ENCODE measurements at places on chromosomes 2 and 18. TPM values are rescaled to one million over a fixed set of nuclear protein-coding genes. Genes with fewer than 3 reads are reported as not detected.

The TNS1 gene
- not detected for total RNA-seq

The TUBA3E gene
- total RNA-seq: not detected

The PMS1 gene
- total RNA-seq: 25.2 TPM

The NYAP2 gene
- not detected for total RNA-seq

The KCNE4 gene
- not detected for total RNA-seq

The C1QL2 gene
- total RNA-seq: not detected

DNA sequence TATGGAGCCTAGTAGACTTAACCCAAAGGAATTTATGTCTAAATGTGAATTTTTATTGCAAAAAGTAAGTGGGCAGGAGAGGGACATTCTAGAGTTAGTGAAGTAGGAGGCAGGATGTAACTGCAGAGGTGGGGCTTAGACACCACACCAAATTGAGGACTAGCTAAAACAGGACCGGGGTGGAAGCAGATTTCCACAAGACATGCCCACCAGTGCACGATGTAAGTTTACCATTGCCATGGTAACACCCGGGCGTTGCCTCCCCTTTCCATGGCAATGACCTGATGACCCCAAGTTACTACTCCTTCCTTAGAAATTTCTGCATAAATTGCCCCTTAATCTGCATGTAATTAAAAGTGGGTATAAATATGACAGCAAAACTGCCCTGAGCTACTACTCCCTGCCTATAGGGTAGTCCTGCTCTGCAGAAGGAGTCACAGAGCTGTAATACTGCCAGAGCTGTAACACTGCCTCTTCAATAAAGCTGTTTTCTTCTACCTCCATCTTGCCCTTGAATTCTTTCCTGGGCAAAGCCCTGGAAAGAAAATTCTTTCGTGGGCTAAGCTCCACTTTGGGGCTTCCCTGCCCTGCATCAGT is 509.7 kb downstream of the ERBB4 start:
- no peak for DNase-seq

DNA sequence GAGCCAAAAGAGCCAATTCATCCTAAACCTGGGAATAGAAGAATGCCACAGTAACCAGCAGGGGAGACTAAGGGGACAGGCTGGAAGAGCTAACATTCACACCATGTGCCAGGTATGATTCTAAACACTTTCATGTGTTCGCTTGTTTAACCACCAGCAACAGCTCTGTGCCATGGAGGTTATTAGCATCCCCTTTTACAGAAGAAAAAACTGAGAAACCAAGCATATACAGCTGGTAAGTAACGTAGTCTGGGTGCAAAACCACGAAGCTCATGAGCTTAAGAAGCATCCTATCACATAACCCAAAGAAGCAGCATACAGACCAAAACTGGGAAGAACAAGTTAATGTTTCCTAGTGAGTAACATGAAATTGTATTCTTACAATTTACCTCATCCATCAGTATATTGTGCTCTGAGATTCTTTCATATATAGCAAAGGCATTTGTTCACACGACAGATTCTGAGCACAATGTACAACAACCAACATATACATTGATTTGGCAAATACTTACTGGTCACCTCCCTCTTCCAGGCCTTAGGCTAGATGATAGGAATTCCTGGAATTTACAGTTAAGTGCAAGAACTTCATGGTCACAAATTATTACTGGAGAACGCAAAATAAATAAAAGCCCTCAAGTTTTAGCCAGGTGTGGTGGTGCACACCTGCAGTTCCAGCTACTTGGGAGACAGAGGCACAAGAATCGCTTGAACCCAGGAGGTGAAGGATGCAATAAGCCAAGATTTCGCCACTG is 36.5 kb upstream of the HNRNPA3 start:
- DNase-seq: no peak

GRCh38 chr2:40550085-40550484 is 98.2 kb upstream of the SLC8A1 start:
- DNase-seq: no peak

DNA sequence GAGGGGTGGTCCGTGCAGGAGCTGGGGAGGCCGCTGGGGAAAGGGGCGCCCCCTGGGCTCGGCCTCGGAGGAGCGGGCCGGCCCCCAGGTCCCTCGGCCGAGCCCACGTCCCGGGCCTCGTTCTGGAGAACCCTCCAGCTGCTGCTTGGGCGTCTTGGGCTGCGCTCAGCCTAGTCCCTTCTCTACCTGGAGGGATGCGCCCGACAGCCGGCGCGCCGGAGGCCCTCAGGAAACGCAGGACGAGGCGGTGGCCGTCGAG is 293 bp upstream of the D2HGDH start:
- DNase-seq: no peak

GRCh38 chr18:25283781-25284180 is 68.2 kb downstream of the ZNF521 start:
- DNase-seq: no peak

GRCh38 chr2:173613386-173613785 is 258.7 kb downstream of the CDCA7 start:
- no peak for DNase-seq

DNA sequence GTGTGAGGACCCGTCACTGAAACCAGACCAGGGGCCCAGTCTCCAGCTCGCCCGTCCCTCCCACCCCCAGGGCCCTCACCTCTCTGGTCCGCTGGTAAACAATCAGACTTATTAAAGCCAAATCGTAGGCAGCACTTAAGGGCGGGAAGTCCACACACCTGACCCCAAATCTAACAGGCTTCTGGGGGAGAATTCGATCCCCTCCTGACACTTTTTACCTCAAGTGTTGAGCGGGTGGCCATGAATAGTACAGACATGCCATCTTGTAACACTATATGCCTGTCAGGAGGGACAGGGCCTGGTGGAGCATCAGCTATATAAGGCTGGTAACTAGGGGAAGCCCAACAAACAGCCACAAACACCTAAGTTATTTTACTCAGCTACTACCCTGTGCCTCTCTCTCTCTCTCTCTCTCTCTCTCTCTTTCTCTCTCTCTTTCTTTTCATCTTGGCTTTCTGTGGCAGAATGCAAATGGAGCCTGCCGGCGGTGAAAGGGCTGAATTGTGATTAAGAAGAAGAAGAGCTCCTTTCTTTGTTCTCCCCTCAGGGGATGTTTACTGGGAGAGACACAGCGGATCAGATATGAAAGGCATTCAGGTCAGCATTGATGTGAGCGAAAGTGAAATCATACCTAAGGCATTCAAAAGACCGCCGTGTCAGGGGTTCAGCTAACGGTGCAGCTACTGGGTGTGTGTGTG is 9.5 kb downstream of the ZEB2 start:
- no peak for DNase-seq

DNA sequence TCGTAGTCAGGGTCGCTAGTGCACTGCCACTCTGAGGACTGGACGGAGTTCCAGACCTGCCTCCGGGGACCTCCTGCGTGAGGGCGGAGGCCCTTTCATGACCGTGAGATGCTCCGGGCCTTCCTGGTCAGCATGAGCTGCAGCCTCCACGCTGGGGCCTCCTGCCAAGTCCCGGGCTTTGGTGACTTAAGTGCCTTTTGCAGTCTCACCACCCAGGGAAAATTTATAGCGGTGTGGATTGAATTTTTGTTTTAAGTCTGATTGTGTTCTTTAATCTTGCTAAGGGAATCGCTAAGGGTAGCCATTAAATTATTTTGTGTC is 33.6 kb downstream of the CHRNA1 start:
- DNase-seq: no peak

DNA sequence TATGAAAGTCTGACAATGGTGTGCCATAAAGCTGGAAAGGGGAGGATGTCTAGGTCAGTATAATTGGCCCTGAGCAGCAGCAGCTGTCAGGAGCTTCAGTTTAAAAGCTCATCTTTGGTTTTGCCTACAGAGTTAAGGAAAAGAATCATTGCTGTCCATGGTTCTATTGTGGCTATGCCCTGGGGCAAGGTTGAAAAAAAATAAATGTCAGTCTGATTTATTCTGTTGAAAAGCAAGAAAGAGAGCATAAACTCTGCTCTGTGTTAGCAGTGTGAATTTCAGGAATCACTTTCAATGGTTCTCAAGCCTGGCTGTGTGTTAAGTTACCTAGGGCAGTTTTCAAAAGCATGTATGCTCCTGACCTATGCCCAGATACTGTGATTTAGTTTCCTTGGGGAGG is 446.7 kb downstream of the SETBP1 start:
- no peak for DNase-seq

- DNase-seq: no peak
Observed at GRCh38 chr2:219727771-219728429, 100.5 kb downstream of the SLC4A3 start.

DNA sequence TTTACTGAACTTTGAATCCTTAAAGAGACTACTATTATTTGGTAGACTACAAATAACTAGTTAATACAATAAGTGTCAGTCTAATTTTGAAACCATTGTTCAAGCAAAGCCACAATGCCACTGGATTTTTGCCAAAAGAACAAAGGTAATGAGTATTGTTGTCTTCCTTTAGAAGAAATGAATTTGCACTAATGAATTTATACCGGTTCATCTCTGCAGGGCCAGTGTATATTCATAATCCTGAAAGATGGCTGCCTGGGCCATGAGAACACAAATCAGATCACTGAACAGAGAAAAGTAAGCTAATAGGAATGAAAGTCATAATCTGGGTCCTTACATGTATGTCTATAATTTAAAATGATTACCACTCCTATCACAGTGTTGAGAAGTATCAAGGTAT is 31.2 kb downstream of the GCFC2 start:
- no peak for DNase-seq

GRCh38 chr2:45263147-45263546 is 253.9 kb upstream of the SIX2 start:
- no peak for DNase-seq

- no peak for DNase-seq
Observed at GRCh38 chr18:50340078-50340477, 34.8 kb upstream of the SKA1 start.

All from G401 (cell line).